ENCODE measurements at places on chromosomes 7 and 10.

- no peak for DNase-seq
Measured at GRCh38 chr7:46011059-46011458, 90.0 kb upstream of the IGFBP3 start.

DNA sequence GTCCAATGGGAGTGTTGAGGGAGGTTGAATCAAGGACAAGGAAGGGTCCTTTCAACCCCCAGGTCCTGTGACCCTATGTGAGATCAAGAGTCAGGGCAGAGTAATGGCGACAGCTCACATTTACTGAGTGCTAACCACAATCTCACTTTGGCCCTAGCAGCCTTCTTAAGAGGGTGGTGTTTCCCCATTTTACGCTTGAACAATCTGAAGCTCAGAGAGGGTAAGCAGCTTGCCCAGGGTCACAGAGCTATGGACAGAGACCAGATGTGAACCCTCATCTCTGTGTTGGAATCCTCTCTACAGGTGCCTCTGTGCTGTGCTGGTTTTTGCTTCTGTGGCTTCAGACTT is 102.0 kb downstream of the GRK5 start:
- DNase-seq = peak; percentile 65

DNA sequence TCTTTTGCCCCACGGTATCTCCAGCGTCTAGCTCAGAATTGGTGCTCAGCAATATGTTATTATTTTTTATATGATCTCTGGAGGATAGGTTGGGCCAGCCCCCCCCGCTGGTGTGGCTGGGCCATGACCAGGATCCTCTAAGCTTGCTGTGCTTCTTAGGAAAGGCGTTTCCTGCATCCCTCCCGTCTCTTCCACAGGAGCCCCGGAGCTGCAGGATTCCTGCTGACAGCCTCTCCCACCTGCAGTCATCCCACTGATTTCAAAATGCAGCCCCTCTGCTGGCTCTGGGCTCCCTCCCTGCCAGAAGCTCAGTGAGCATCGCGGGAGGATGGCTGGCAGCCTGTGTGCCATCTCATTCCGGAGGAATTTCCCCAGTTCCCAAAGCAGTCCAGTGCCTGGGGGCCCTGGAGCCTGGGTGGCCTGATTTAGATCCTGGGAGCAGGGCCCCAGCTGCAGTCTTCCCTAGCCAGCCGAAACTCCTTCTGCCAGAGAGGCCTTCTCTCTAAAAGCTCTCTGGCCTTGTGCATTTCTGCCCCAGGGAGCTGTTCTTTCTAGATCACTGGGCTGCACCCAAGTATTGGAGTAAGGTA is 21.8 kb upstream of the GOLGA7B start:
- DNase-seq = no peak

DNA sequence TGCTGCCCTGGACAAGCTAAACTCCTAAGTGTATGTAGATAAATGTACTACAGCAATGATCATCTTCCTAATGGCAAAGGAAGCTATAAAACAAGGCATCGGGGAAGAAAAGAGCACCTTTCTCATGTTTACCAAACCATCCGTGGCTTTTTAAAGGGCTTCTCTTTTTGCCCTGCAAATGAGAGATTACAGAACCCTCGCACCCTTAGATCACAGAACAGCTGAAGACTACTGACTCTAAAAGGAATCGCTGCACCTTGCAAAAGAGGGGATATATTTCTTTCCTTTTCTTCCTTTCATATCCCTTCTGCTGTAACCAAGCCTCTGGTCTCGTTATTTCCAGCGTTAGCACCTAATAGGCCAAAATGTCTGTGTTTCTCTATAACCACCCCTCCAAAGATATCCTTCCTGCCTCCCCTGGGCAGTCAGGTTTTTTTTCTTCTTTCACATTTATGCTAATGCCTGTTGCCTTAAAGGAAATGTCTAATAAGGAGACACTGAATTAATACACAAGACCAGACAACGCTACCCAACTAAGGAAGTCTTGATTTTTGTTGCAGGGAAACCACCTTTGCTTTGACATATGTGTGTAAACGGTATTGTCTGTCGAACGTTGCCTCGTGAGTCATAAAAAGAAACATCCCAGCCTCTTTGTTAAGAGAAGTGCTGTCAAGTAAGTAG is 10.5 kb downstream of the ST8SIA6 start:
- DNase-seq = peak; percentile 12

GRCh38 chr7:8418629-8419245 is 14.7 kb upstream of the NXPH1 start:
- peak; percentile 16 for DNase-seq

DNA sequence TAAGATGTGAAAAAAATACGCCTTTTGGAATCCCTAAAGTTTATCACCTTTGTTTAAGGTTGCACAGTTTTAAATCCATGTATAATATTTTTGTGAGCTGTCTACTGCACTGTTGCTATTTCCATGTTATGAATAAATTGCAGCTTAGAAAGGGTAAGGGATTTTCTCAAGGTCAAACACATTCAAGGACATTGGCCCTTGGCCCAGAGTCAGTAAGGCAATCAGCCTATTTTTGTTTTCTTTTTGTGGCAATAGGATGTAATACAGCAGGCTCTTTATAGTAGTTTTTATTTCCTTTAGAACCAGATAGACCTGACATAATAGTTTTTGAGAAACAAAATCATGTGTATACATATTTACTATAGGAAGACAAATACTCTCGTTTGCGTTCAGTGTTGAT is 219.8 kb downstream of the ACTR3B start:
- no peak for DNase-seq

GRCh38 chr10:83647526-83647925 is 491.8 kb upstream of the GHITM start:
- DNase-seq = no peak

GRCh38 chr7:18901351-18901750 is 216.1 kb downstream of the TWIST1 start:
- DNase-seq = no peak

DNA sequence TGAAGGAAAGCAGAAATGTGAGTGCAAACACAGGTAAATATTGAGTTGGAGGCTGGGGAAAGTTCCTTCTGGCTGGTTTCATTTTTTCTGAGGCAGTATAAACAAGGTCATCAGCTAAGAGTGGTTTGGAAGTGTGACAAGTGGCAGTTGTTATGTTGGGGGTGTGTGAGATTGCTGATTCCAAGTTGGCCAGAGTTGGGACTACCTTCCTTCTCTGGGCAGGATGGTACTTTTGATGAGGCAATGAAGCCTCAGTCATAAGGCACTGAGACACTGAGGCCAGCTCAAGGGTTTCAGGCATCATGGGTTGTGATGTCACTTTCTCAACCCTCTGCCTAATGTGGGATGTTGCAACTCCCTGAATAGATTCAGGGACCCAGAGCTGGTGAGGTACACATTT is 8.2 kb upstream of the PTTG1IP2 start:
- DNase-seq = no peak

- DNase-seq = no peak
Measured at GRCh38 chr7:120460949-120461348, 188.0 kb downstream of the KCND2 start.

DNA sequence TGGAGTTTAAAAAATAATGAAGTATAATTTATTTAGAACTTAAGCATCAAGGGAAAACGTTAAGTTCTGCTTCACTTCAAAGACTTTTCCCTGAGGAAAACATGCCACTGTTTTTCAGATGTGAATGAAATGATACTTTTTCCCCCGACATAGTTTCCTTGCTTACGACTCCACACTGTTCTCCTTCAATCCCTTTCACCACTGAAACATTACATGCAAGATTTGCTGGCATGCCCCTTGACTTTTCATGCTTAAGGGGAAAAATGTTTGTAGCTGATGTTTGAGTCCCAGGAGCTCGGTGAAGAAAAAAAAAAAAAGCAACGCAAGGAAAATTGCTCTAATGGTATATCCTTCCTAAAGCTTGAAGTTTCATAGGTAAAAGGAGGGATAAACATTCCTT is 10.0 kb downstream of the GLI3 start:
- DNase-seq = no peak

GRCh38 chr10:123392182-123392963 is 238.2 kb downstream of the BUB3 start:
- peak; percentile 100 for DNase-seq

- DNase-seq = no peak
Measured at GRCh38 chr10:133590970-133591359, 25.6 kb upstream of the SYCE1 start.

- no peak for DNase-seq
Measured at GRCh38 chr10:119401671-119402395, 140.7 kb downstream of the RGS10 start.

GRCh38 chr7:114439581-114439980 is 25.0 kb downstream of the FOXP2 start:
- DNase-seq = no peak

- no peak for DNase-seq
Measured at GRCh38 chr7:29017713-29018112, 59.6 kb upstream of the TRIL start.

GRCh38 chr7:100091411-100092181 is 2.8 kb downstream of the COPS6 start:
- DNase-seq = no peak

GRCh38 chr7:13880789-13881188 is 108.7 kb downstream of the ETV1 start:
- no peak for DNase-seq

DNA sequence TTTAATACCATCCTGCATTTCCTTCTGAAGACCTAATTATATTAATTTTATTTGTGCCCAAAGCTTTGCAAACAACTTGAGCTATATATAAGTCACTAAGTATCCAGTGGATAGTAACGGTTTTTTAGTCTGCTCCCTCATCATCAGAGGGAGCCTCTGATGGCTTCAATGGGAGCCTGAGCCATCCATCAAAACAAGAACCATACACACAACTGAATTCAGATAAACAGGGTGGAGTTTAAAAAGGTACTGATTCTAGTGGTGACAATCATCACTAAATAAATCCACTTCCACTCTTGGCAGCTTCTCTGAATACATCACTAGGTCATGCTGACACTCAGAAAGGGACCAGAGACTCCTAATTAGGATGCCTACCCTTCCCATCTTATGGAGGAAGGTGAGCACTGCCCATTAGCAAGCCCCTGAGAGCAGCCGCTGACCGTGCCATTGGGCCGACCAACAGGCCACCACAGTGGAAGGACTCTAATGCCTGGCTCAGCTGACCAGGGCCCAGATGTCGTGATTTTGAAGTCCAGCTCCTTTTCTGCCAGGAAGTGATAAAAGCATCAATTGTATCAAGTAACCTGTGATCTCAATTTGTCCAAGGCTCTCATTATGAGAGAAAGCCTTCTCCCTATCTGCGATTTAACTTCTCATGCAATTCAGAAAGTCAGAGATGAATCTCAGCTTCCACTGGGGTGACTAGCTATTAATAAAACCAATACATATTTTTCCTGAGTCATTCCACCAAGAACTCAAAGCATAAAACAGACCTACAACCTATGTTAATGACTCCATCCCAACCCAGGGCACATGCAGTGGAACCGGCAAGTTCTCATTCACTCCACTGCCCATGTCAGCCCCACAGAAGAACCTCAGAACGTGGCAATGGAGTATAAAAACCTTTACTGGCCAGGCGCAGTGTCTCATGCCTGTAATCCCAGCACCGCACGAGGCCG is 13.1 kb downstream of the VOPP1 start:
- no peak for DNase-seq

DNA sequence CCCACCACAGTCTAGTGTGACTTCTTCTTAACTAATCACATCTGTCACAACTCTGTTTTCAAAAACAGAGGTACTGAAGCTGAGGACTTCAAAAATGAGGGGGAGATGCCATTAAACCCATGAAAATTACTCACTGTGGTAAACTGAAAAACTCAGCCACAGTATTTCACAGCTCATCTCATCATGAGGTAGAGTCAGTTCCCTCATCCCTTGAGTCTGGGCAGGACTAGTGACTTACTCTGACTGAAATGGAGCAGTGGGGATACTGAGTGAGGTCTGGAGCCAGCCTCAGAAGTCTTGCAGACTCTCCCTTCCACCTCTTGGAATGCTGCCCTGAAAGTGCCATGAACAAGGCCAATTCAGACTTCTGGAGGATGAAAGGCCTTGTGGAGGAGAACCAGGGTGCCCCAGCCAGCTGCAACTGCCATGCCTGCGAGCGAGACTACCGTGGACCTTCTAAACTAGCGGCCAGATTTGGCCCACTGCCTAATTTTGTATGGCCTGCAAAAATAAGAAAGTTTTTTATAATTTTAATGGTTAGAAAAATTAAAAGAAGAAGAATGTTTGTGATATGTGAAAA is 24.7 kb upstream of the ANKRD1 start:
- DNase-seq = no peak

GRCh38 chr10:73644767-73645166 is 3.5 kb upstream of the MYOZ1 start:
- DNase-seq = no peak

DNA sequence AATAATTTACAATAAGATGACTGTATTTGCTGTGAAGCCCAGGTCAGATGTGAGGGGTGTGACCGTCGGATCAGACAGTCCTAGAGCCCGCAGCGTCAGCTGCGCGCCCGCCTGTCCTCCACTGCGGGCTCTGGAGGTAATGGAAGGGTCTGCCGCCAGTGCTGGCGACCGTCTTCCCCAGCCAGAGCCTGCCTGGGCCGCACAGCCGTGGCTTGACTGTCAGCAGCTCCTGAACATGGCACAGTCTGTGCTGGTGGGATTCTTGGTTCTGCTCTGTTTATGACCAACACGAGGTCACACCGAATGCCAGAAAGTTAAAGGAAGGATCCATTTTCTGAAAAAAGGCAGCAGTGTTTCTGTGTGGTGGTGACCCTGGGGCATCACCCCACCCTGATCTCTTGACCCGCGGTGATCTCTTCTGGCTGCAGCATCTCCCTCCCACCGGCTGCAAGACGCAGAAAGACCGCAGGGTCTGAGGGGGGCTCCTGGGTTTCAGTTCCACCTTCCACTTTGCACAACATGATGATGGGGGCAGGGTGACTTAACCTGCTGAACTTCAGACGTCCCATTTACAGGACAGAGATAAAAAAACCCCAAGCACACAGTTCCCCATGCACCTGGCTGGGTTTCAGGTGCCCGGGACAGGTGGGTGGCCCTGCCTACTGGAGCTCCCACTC is 103.7 kb downstream of the DNAJB6 start:
- DNase-seq = no peak

GRCh38 chr7:28998105-28998504 is 40.0 kb upstream of the TRIL start:
- DNase-seq = no peak

DNA sequence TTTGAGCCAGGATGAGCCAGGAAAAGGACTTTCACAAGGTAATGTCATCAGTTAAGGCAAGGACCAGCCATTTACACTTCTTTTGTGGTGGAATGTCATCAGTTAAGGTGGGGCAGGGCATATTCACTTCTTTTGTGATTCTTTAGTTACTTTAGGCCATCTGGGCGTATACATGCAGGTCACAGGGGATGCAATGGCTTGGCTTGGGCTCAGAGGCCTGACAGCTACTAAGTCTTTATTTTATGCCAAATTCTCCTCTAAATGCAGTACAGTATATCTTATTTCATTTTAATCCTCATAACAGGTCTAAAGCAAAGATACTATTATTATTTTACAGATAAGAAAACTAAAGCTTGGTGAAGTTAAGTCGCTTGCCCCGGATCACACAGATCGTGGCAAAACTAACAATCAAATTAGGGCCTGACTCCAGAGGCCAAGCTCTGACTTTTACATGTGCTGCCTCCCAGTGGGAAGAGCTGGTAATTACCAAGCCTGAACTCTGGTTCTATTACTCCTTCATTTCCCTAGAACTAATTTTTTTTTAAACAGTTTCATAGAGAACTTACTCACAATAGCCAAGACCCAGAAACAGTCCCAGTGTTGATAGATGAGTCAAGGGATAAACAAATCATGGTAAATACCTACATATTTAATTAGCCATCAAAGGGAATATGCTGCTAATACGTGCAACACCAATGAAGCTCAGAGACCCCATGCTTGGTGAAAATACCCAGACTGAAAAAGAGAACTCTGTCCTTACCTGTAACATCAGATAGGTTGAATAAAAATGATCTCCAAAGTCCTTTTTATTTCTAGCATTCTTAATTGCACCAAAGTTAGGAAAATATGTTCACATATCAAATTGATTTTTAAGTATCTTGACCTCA is 35.4 kb downstream of the C7orf25 start:
- DNase-seq = no peak

Data from GM12864 (cell line).